Kidney (tissue), 22 donors: ENCODE measurements at places on chromosomes 7 and 10.
A peak's percentile ranks its signal among the peaks of the same experiment; 100 is the strongest.

GRCh38 chr7:128240696-128241386, at the start of gene LEP:
Gene LEP, plus strand, starts transcription at chr7:128241278. Its CDS starts 10,741 bp downstream, at chr7:128252019.
- H3K4me3 ChIP-seq = no peak within 1 kb of the TSS
- no peaks in the 10 kb centered on the region for H3K4me1 ChIP-seq
- no peak for DNase-seq
- H3K27me3 ChIP-seq = peaks cover 8% of the 10 kb centered on the region
- no peak within 1 kb of the TSS for H3K27ac ChIP-seq

GRCh38 chr10:109205929-109206585, 717.3 kb downstream of the XPNPEP1 start:
- H3K36me3 ChIP-seq = no peaks in the 10 kb centered on the region
- H3K27me3 ChIP-seq = no peaks in the 10 kb centered on the region
- DNase-seq = no peak
- no peak overlapping the region for H3K27ac ChIP-seq
- no peaks in the 10 kb centered on the region for H3K4me1 ChIP-seq

- no peak overlapping the region for H3K27ac ChIP-seq
- H3K27me3 ChIP-seq = no peaks in the 10 kb centered on the region
- H3K4me1 ChIP-seq = no peaks in the 10 kb centered on the region
- H3K36me3 ChIP-seq = no peaks in the 10 kb centered on the region
- DNase-seq = no peak
Measured at GRCh38 chr7:143005632-143006260, 21.2 kb downstream of the OR9A2 start.

DNA sequence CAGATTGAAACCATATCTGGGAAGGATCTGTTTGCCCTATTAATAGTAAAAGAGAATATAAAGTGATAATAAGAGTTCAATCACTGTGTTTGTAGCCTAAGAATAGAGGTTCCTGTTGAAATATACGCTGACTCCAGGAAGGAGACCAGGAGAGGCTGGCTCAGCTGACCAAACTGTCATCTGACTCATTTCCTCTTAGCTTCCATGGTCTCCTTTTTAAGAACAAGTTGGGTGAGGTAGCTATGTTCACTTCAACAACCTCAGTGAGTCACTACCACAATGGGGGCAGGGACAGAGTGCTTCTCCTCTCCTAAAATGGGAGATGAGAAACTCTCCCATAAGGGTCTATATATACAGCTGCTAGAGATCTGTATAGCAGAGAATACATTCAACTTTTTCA, 543.3 kb downstream of the CALN1 start:
- H3K27me3 ChIP-seq = no peaks in the 10 kb centered on the region
- DNase-seq = no peak
- H3K27ac ChIP-seq = no peak overlapping the region
- H3K4me1 ChIP-seq = no peaks in the 10 kb centered on the region
- no peak overlapping the region for H3K4me3 ChIP-seq

- no peaks in the 10 kb centered on the region for H3K4me1 ChIP-seq
- H3K27me3 ChIP-seq = peaks cover 2% of the 10 kb centered on the region
- DNase-seq = no peak
- no peak overlapping the region for H3K4me3 ChIP-seq
- no peak overlapping the region for H3K27ac ChIP-seq
- no peaks in the 10 kb centered on the region for H3K36me3 ChIP-seq
Measured at GRCh38 chr7:28263622-28264271, 83.2 kb upstream of the JAZF1 start.

GRCh38 chr10:30756151-30756550, 126.6 kb upstream of the LYZL2 start:
- no peaks in the 10 kb centered on the region for H3K36me3 ChIP-seq
- no peak overlapping the region for H3K27ac ChIP-seq
- DNase-seq = no peak
- H3K4me3 ChIP-seq = no peak overlapping the region
- H3K4me1 ChIP-seq = no peaks in the 10 kb centered on the region

DNA sequence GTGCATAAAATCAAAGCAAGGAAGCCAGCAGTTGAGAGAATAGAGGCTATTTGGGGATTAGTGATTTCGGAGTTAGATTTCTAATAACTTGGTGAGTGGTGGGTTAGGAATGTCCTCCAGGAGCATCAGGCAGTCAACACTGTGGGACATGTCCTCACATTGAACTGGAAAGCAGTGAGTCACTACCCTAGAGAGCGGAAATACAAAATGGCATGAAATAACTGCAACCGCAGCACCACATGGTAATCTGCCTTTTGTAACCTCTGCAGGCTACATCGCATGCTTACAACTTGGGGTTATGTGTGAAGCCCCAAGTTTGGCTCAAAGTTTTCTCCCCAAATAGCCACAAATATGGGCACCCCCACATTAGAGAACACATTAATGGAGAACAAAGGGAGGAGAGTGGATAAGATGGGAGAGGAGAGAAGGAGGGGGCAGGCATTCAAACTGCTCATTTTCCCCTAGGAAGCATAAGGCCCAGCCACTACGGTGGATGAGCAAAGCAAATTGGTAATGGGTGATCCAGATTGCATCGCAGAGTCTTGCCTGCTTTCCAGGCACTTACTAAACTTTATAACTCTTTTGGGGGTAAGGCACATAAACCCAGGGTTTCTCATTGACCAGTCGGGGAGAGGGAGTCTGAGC, 22.0 kb upstream of the SLF2 start:
- DNase-seq = no peak
- no peak overlapping the region for H3K27ac ChIP-seq
- H3K4me3 ChIP-seq = no peak overlapping the region
- no peaks in the 10 kb centered on the region for H3K36me3 ChIP-seq
- H3K27me3 ChIP-seq = no peaks in the 10 kb centered on the region
- peaks cover 2% of the 10 kb centered on the region for H3K4me1 ChIP-seq

- H3K27ac ChIP-seq = no peak overlapping the region
- H3K4me1 ChIP-seq = no peaks in the 10 kb centered on the region
- no peaks in the 10 kb centered on the region for H3K27me3 ChIP-seq
- H3K36me3 ChIP-seq = no peaks in the 10 kb centered on the region
- no peak overlapping the region for H3K4me3 ChIP-seq
Measured at GRCh38 chr10:108970016-108970415, 953.3 kb downstream of the XPNPEP1 start.

DNA sequence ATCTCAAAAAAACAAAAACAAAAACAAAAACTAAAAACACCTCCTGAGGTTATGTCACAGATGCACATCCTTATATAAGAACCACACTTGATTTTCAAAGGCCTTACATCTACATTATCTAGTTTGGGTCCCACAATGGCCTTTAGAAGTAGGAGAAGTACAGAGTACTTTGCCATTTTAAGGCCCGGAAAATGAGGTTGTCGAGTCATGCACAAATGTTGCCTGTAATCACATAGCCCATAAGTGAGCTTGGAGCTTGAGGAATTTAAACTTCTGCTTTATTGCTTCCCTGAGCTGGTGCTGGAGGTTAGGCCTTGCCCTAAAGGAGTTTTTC, 9.7 kb upstream of the MKRN1 start:
- H3K36me3 ChIP-seq = no peaks in the 10 kb centered on the region
- H3K27me3 ChIP-seq = no peaks in the 10 kb centered on the region
- no peak overlapping the region for H3K27ac ChIP-seq
- DNase-seq = no peak
- H3K4me1 ChIP-seq = no peaks in the 10 kb centered on the region
- H3K4me3 ChIP-seq = no peak overlapping the region

DNA sequence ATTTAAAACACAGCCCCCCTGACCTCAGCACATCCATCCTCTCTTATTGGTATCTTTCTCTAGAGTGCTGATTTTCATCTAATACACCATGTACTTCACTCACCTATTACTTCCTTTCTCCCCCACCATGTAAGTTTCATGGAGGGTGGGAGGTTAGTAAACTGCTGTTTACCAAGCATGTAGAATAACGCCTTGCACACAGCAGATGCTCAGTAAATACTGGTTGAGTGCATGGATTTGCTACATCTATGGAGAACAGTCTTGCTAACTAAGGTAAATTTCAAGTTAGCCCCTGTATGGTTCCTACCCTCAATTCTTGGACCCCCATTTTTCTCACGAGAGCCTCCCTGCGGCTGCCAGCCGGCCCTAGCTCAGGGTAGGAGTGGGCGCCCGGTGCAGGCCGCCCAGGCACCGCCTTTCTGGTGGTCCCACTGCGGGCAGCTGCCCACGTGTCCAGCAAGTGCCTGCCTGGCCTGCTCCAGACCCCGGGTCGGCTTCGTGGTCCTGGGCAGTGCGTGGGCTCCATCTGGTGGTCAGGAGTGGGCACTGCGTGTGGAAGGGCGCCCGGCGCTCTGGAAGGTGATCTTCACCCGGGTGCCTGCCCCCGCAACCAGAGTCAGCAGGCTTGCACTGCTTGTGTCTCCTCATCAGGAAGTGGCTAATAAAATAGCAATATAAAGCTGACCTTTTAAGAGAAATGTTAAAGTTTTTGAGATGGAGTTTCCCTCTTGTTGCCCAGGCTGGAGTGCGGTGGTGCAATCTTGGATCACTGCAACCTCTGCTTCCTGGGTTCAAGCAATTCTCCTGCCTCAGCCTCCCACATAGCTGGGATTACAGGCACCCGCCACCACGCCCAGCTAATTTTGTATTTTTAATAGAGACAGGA, 63.4 kb upstream of the DNAJB6 start:
- peaks cover 5% of the 10 kb centered on the region for H3K4me1 ChIP-seq
- H3K36me3 ChIP-seq = peaks cover 11% of the 10 kb centered on the region
- no peak overlapping the region for H3K27ac ChIP-seq
- H3K27me3 ChIP-seq = no peaks in the 10 kb centered on the region

DNA sequence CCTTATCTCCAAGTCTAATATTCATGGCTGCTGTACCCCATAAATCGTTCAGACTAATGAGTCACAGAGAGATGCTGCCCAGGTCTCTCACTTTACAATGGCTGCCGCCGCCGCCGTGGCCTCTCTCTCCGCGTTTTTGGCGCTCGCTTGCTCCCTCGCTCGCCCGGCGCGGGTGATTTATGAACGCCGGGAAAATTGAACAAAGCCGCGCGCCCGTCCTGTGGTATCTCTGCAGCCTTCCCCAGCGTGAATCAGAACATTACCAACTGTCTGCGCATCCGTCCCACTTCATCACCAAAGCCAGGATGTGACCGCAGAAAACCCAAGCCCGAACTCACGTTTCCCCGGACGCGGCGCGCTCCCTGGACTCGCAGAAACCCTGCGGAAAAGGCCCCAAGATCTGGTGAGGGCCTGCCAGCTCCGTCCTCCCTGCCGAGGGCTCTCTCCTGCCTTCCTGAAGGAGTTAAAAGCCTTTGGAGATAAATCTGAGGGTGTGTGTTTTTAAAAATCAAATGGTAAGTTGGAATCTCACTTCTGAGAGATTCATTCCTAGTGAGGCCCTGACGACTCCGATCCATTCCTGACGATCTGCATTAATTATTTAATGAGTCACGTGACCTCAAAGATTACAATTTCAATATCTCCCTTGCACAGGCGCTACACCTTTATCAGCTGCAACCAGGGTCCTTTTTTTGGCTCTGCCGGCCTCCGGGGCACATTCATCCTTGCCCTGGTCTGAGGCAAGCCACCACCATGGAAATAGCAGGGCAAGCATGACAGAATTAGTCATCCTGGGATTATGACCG, 6.3 kb downstream of the HOXA4 start:
- H3K36me3 ChIP-seq = no peaks in the 10 kb centered on the region
- H3K27me3 ChIP-seq = no peaks in the 10 kb centered on the region
- peak overlapping the region; percentile 88 for H3K27ac ChIP-seq
- peaks cover 47% of the 10 kb centered on the region for H3K4me1 ChIP-seq
- DNase-seq = peak; percentile 82

- H3K4me1 ChIP-seq = no peaks in the 10 kb centered on the region
- DNase-seq = no peak
- H3K36me3 ChIP-seq = peaks cover 39% of the 10 kb centered on the region
- no peaks in the 10 kb centered on the region for H3K27me3 ChIP-seq
- H3K27ac ChIP-seq = no peak overlapping the region
- no peak overlapping the region for H3K4me3 ChIP-seq
Measured at GRCh38 chr7:73504920-73505319, 17.2 kb downstream of the BAZ1B start.

DNA sequence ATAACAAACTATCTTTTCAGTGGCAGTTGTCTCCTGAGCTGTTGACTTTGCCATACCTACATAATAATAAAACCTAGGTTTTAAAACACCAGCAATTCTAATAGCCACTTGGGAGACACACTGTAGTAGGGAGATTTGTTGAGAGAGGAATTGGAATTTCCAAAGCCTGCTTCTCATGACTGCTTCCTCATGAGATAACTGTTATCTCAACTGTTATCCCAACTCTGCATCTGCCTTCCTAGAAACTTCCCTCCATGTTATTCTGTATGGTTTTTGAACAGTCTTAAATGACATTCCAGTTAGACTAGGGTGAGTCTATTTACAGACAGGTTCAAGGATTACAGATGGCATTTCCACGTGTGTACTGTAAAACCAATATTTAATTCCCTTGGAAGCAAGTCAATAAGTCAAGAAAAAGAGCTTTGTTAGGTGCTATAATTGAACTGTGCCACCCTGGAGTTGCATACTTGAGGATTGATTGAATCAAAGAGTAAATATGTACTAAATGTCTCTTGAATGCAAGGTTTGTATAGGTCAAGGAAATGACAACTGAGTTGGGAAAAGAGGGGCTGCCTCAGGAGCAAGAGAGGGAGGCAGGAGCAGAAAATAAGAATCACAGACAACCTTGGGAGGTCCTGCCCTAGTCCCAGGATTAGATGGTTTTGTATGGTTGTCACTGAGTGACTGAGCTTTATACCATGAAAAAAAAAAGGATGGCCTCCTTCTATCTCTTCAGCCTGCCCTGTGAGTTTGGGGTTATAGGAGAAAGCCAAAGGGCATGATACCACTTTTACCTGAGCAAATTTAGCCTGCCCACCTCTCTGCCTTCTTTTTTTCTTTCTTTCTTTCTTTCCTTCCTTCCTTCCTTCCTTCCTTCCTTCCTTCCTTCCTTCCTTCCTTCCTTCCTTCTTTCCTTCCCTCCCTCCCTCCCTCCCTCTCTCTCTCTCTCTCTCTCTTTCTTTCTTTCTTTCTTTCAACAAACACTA, 9.9 kb upstream of the TM9SF3 start:
- H3K27me3 ChIP-seq = no peaks in the 10 kb centered on the region
- H3K36me3 ChIP-seq = no peaks in the 10 kb centered on the region
- no peak overlapping the region for H3K27ac ChIP-seq
- no peak overlapping the region for H3K4me3 ChIP-seq

- no peaks in the 10 kb centered on the region for H3K27me3 ChIP-seq
- no peaks in the 10 kb centered on the region for H3K4me1 ChIP-seq
- no peaks in the 10 kb centered on the region for H3K36me3 ChIP-seq
- DNase-seq = no peak
- H3K4me3 ChIP-seq = no peak overlapping the region
Measured at GRCh38 chr7:21844742-21845141, 101.0 kb downstream of the CDCA7L start.

GRCh38 chr7:104922182-104923009, 91.6 kb upstream of the KMT2E start:
- peak overlapping the region; percentile 27 for H3K4me3 ChIP-seq
- H3K27ac ChIP-seq = peak overlapping the region; percentile 73
- H3K27me3 ChIP-seq = no peaks in the 10 kb centered on the region
- H3K36me3 ChIP-seq = peaks cover 3% of the 10 kb centered on the region
- no peak for DNase-seq

- H3K4me3 ChIP-seq = no peak overlapping the region
- H3K36me3 ChIP-seq = peaks cover 2% of the 10 kb centered on the region
- DNase-seq = no peak
- H3K27ac ChIP-seq = no peak overlapping the region
Measured at GRCh38 chr10:59887006-59887405, 19.4 kb downstream of the CCDC6 start.

- no peaks in the 10 kb centered on the region for H3K4me1 ChIP-seq
- no peak for DNase-seq
- H3K4me3 ChIP-seq = no peak overlapping the region
Measured at GRCh38 chr10:7756360-7756992, 31.3 kb downstream of the KIN start.
